ENCODE measurements at places on chromosomes 5 and 9. TPM values are rescaled to one million over a fixed set of nuclear protein-coding genes. Genes with fewer than 3 reads are reported as not detected.

DNA sequence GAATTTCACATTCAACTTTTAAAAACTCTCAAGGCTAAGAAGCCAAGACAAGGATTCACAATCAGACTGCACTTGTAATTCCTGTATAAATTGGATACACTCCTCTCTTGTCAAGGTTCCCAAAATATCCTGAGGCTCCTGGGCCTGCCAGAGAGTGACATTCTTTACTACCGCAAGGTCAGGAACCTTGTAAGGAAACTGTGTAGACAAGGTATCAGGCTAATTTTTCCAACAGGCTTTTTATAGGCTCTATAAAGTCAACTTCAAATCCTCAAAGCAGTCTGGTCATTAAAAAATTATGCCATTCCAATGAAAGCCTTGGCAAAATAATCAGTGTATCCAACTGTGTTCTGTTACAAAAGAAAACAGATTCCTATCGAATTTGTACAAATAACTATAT is 15.5 kb upstream of the PAIP1 start:
- no peak overlapping the region for H3K27ac ChIP-seq
- no peak overlapping the region for H3K4me3 ChIP-seq
- H3K4me1 ChIP-seq = peaks cover 3% of the 10 kb centered on the region
- no peaks in the 10 kb centered on the region for H3K27me3 ChIP-seq
- DNase-seq = no peak
- H3K36me3 ChIP-seq = peaks cover 11% of the 10 kb centered on the region

DNA sequence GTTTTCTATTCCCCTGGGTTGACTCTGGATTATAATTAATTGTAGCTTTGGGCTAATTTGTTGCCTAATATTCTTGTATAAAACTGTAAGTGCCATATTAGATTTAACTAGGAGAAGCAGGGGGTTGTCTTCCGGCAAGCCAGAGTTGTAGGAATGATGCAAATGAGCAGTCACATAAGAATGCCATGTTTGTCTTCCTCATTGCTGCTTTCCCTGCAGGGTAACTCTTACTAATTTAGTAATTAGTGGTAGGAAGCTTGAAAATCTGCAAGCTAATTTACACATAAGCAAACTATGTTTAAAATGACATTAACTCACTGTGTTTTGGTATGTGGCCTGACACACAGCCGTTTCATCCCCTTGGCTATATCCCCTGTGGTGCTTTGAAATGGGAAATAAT is 527.8 kb downstream of the KCTD16 start:
- H3K4me1 ChIP-seq = no peaks in the 10 kb centered on the region
- no peaks in the 10 kb centered on the region for H3K27me3 ChIP-seq
- no peak for DNase-seq
- no peak overlapping the region for H3K4me3 ChIP-seq

- H3K36me3 ChIP-seq = no peaks in the 10 kb centered on the region
- DNase-seq = peak; percentile 67
- peak overlapping the region; percentile 15 for H3K27ac ChIP-seq
- H3K4me1 ChIP-seq = peaks cover 32% of the 10 kb centered on the region
- peak overlapping the region; percentile 81 for H3K4me3 ChIP-seq
- H3K27me3 ChIP-seq = peaks cover 19% of the 10 kb centered on the region
Measured at GRCh38 chr5:93620487-93621326, 37.7 kb downstream of the NR2F1 start.

DNA sequence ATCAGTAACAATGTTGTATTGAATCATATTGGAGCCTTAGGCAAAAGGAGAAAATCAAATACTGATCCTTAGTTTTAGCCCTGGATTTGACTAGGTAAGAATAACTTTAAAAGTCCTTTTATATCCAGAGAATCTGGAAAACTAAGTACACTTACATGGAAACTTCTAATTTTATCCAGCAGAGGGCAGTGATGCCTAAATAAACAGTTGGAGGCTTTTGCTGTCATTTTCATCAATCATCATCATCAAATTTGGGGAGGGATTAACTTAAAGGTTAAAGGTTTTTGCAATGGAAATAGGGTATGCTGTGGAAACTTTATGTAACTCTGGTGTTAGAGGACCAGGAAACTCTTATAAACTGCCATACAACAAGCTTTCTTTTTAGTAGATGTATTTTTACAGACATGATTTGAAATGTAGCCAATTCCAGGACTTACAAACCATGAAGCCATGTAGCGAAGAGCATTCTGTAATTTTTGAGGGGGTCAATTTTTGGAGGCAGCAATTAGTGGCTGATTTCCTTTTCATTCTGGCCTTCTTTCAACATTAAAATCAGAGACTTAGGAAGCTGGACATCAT is 112.7 kb downstream of the OSTF1 start:
- no peak overlapping the region for H3K27ac ChIP-seq
- DNase-seq = no peak
- no peaks in the 10 kb centered on the region for H3K27me3 ChIP-seq

DNA sequence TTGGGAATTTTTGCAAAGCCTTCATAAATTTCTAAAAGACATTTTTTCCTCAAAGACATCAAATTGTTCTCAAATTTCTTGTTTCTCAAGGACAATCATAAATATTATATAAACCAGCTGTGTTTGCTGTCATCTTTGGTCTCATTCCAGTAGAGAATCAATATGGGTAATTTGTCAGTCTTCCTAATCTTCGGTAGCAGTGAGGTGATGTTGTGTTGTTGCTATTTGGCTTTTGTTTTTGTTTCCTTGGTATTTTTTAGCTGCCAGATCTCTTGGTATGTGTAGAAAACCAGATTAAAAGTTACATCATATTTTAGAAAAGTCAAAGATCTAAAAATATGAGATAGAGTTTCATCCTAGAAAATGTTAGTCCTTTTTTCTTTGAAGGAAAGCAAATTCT is 87.5 kb downstream of the CAMK4 start:
- peaks cover 68% of the 10 kb centered on the region for H3K4me1 ChIP-seq
- no peaks in the 10 kb centered on the region for H3K27me3 ChIP-seq
- H3K36me3 ChIP-seq = no peaks in the 10 kb centered on the region
- no peak for DNase-seq
- H3K4me3 ChIP-seq = no peak overlapping the region
- no peak overlapping the region for H3K27ac ChIP-seq

GRCh38 chr9:33158843-33159776 is 8.0 kb downstream of the B4GALT1 start:
- peak; percentile 69 for DNase-seq
- H3K4me1 ChIP-seq = peaks cover 96% of the 10 kb centered on the region
- H3K36me3 ChIP-seq = peaks cover 5% of the 10 kb centered on the region
- H3K27me3 ChIP-seq = no peaks in the 10 kb centered on the region
- H3K27ac ChIP-seq = peak overlapping the region; percentile 97

- DNase-seq = no peak
- peaks cover 22% of the 10 kb centered on the region for H3K36me3 ChIP-seq
- no peak overlapping the region for H3K4me3 ChIP-seq
- H3K27ac ChIP-seq = no peak overlapping the region
Measured at GRCh38 chr9:20863945-20864344, 167.5 kb downstream of the HACD4 start.

DNA sequence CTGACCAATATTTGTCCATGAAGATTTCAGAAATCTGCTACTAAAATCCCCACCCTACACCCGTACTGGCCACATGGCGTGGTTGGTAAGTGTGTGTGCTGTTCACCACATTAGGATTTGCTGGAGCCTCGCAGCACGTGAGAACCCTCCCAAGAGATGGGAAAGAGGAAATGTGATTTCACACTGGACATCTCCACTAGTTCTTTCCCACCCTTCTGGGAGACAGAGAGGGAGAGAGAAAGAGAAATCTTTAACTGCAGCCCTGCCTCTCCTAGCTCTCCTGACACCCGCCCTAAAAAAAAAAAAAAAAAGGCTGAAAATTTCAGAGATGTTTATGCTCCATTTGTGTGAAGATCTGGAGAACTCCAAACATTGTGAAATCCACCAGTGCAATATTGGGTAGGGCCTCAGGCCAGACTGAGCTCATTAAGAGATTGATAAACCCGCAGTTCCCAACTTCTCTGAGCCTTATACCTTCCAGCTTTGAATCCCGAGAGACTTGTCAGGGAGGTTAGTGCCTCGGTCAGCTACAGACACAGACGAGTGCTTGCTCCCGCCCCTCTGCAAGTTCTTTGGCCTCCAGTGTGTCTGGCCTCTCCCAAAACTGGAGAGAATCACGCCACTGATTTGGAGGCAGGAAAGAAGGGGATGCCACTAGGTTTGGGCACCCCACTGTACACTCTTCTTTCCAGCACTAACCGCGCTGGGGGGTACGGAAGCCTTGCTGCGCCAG is 1.9 kb downstream of the SPRY4 start:
- no peak overlapping the region for H3K4me3 ChIP-seq
- peaks cover 31% of the 10 kb centered on the region for H3K4me1 ChIP-seq
- H3K27me3 ChIP-seq = peaks cover 48% of the 10 kb centered on the region
- no peak for DNase-seq

DNA sequence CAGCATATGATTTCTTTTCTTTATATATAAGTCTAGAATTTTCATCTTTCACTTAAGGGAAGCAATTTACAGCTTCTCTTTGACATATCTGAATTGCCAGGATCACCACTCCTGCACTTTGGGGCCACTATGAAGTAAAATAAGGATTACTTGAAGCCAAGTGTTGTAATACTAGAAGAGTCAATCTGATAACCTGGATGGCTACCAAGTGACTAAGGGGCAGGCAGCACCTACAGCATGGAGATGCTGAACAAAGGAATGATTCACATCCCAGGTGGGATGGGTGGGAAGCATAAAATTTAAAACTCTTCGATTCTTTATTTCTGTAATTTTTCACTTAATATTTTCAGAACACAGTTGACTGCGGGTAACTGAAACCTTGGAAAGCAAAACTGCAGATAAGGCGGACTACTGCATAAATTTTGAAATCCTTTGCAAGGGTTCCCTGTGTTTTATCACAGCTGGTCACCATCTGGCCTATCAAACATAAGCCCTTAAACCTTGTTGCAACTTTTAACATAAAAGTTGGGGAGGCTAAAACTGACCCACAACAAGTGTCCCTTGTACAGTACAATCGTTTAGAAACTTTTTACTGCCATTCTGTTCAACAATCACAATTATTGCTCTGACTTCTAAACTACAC is 31.2 kb downstream of the NR3C1 start:
- H3K4me3 ChIP-seq = no peak overlapping the region
- DNase-seq = no peak
- no peak overlapping the region for H3K27ac ChIP-seq
- H3K27me3 ChIP-seq = no peaks in the 10 kb centered on the region
- H3K36me3 ChIP-seq = peaks cover 18% of the 10 kb centered on the region

DNA sequence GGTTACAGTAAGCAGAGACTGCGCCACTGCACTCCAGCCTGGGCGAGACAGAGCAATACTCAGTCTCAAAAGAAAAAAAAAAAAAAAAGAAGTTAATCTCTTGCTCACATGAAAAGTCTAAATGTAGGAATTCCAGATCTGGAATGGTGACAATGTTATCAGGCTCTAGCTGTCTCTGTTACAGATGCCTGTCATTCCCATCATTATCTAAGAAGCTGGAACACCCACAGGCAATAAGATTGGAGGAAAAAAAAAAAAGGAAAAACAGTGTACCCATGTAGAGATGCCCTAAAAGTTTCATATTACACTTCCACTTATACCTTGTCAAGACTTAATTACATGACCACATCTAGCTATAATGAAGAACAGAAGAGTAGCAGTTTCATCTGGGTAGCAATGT is 38.2 kb downstream of the PTBP3 start:
- H3K27me3 ChIP-seq = no peaks in the 10 kb centered on the region
- no peak overlapping the region for H3K27ac ChIP-seq
- H3K4me3 ChIP-seq = no peak overlapping the region
- peaks cover 30% of the 10 kb centered on the region for H3K4me1 ChIP-seq

DNA sequence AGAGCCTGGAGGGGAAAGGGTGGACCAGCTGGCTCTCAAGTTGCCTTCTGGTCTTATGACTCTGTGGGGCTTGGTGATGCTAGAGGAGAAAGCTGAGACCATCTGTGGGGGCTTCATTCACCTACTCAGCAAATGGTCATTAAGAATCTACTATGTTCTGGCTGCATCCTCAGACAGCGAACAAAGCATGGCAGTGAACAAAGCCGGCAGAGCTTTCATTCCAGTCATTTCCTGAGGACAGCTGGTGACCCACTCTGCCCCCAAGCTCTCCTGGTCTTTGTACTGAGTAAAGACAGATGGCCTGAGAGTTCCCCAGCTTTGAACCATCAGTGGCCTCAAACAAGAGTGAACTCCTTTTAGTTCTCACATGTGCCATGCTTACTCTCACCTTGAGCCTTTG is 48.0 kb downstream of the FGF1 start:
- no peak overlapping the region for H3K4me3 ChIP-seq
- no peak overlapping the region for H3K27ac ChIP-seq
- H3K27me3 ChIP-seq = peaks cover 14% of the 10 kb centered on the region
- peaks cover 2% of the 10 kb centered on the region for H3K4me1 ChIP-seq
- H3K36me3 ChIP-seq = no peaks in the 10 kb centered on the region
- no peak for DNase-seq

- no peak overlapping the region for H3K27ac ChIP-seq
- H3K36me3 ChIP-seq = no peaks in the 10 kb centered on the region
- peaks cover 11% of the 10 kb centered on the region for H3K27me3 ChIP-seq
- no peaks in the 10 kb centered on the region for H3K4me1 ChIP-seq
Measured at GRCh38 chr9:135010921-135011320, 76.5 kb upstream of the OLFM1 start.

GRCh38 chr5:42242881-42243485 is 180.3 kb upstream of the GHR start:
- no peaks in the 10 kb centered on the region for H3K4me1 ChIP-seq
- no peaks in the 10 kb centered on the region for H3K27me3 ChIP-seq
- no peak for DNase-seq
- H3K4me3 ChIP-seq = no peak overlapping the region
- no peaks in the 10 kb centered on the region for H3K36me3 ChIP-seq

- no peaks in the 10 kb centered on the region for H3K36me3 ChIP-seq
- no peaks in the 10 kb centered on the region for H3K27me3 ChIP-seq
- no peak overlapping the region for H3K4me3 ChIP-seq
- H3K4me1 ChIP-seq = no peaks in the 10 kb centered on the region
Measured at GRCh38 chr5:179215576-179215975, 129.7 kb downstream of the ADAMTS2 start.

- H3K4me1 ChIP-seq = no peaks in the 10 kb centered on the region
- no peaks in the 10 kb centered on the region for H3K36me3 ChIP-seq
- peak; percentile 77 for DNase-seq
- no peak overlapping the region for H3K4me3 ChIP-seq
Measured at GRCh38 chr5:32489791-32490562, 45.4 kb upstream of the ZFR start.

DNA sequence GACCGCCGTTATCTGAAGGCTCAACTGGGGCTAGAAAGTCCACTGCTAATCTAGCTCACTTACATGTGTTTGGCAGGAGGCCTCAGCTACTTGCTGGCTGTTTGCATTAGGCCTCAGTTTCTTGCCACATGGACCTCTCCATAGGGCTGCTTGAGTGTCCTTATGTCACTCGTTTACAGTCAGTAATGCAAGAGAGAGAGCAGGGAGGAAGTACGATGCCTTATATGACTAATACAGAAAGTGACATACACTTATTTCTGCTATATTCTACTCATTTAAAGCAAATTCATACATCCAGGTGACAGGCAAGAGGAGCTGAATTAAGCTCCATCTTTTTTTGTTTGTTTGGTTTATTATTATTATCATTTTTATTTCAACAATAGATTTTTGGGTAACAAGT is 179.6 kb downstream of the LURAP1L start:
- no peaks in the 10 kb centered on the region for H3K4me1 ChIP-seq
- no peak for DNase-seq
- H3K27me3 ChIP-seq = no peaks in the 10 kb centered on the region
- no peak overlapping the region for H3K4me3 ChIP-seq

FCHO2 gene
- 1.3 TPM for total RNA-seq

PDE8B gene
- total RNA-seq = not detected

SLC12A2 gene
- total RNA-seq = 9.9 TPM

GTF2H2 gene
- 55.0 TPM for total RNA-seq

ADRA1B gene
- total RNA-seq = not detected

BARHL1 gene
- not detected for total RNA-seq

VAV2 gene
- total RNA-seq = 5.3 TPM

PPP2R2B gene
- total RNA-seq = 1.1 TPM
